ENCODE measurements at places on chromosomes 2 and 18.
A peak's percentile ranks its signal among the peaks of the same experiment; 100 is the strongest.

DNA sequence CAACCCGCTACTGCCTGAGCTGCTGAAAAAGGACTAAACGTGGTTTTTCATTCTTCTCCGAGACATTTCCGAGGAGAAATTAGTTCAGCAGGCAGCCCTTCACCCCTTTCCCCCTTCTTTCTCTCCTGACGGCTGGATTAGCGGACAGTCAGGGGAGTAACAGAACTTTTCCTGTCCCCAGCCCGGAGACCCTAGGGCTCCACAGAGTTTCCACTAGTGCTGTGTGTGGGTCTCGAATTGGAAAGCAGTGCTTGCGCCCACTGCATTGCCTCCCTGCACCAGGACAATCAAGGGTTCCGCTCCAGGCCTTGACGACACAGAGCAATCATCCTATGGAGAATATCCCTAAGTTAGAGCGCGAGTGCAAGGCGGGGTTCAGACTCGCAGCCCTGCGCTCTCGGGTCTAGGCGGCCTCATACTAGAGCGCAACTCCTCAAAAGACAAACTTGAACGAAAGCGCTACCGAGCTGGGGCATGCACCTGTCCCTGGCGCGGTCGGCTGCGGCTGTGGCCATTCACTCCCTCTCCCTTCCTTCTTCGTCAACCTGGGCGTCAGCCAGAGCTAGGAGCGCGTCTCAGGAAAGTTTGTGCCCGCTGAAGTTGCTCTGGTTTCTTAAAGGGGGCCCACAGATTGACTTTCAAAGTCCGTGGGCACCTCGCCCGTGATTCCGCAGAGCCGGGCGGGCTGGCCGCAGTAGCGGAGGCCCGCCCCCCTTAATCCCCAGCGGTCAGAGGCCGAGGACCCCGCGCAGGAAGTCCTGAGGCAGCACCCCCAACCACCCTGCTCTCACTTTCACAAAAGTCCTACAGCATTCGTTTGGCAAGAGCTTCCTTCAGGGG is 801 bp downstream of the OSR1 start:
- peak; percentile 49 for DNase-seq

GRCh38 chr18:22165603-22166068 is 3.8 kb upstream of the GATA6 start:
- DNase-seq = no peak

GRCh38 chr2:128797533-128797932 is 478.9 kb upstream of the HS6ST1 start:
- DNase-seq = no peak

DNA sequence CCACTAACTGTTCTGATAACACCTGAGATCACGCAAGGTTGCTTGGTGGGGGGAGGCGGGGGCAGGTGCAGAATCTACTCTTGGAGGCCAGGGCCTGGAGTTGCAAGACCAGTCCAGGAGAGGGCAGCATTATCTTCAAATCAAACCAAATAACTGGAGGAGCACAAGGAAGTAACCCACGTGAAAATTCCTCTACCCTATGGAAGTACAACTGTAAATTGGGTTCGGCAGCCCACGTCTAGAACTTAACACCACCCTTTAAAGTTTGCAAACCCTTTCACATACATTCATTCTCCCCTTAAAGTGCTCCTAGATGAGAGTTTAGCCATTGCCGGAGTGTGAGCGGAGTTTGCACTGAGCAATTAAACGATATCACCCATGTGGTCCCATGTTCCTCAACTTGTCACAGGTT is 19.6 kb upstream of the CXCR1 start:
- DNase-seq = peak; percentile 57

DNA sequence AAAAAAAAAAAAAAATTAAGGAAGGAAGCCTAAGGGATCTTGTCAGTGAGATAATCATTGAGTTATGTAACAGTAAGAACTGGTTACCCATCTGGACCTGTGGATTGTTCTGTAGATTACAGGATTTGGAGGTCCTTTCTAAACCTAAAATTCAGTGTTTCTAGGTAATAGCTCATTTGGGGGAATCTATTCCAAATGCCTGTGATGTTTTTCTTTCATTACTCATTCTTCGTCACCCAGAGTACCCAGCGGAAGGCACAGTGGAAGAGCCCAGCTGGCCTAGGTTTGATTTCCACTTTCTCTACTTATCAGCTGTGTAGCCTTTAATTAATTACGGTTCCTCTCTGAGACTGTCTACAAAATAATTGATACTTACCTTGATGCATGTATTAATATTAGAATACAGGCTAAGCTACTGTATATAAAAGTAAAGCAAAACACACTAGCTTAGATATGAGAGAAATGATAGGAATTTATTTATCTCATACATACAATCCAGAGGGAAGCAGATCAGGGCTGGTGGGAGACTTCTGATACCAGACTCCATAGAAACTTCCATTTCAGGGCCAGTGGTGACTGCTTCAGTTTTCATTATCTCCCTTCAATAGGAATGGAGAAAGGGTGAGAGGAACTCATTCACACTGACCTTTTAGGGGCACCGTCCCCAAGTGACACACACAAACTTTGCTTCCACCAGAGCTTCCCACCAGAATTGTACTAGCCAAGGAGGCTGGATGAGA is 115.8 kb upstream of the NOSTRIN start:
- no peak for DNase-seq

DNA sequence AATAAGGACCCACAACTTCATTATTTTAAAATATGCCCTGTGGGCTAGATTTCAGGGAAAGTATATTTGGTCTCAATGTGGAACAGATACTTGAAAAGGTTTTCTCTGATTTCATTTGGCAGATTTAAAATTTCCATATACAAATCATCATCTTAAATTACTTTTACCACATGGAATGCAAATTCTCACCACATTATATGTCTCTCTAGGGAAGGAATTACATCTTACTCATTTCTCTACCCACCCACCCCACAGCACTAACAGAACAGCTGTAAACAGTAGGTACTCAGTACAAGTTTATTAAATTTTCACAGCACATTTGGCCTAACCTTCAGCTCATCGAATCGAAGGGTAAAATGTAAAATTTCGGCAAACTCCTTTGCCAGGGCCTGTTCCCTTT is 104.0 kb downstream of the CYRIA start:
- DNase-seq = no peak

DNA sequence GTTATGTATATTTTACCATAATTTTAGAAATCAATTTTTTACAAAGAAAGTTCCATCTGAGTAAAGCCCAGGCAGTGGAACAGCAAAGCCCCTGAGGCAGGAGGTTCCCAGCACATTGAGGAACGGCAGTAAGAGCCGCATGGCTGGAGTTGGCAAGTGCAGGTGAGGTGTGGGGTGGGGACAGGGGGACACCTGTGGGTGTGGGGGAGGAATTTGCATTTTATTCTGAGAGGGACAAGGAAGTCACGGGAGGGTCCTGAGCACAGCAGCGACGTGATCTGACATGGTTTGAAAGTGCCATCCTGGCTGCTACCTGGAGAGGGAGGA is 16.1 kb upstream of the ADI1 start:
- DNase-seq = no peak

- no peak for DNase-seq
These were observed 97.7 kb downstream of the ARHGAP15 start for GRCh38 chr2:143226714-143227541.

DNA sequence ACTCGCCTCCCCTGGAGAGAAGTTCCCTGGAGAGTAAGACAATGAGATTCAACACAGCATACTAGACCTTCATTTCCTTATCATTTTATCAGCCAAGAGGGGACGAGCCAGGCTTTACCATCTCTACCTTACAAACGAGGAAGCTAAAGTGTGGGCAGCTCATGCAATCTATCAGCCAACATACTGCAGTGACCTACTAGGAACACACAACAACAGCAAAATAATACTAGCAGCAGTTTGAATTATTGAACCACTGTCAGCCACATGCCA is 60.0 kb upstream of the TEX51 start:
- no peak for DNase-seq

GRCh38 chr2:54520687-54521086 is 64.6 kb downstream of the SPTBN1 start:
- peak; percentile 86 for DNase-seq

GRCh38 chr2:85924522-85924921 is 35.7 kb upstream of the ST3GAL5 start:
- peak; percentile 73 for DNase-seq

DNA sequence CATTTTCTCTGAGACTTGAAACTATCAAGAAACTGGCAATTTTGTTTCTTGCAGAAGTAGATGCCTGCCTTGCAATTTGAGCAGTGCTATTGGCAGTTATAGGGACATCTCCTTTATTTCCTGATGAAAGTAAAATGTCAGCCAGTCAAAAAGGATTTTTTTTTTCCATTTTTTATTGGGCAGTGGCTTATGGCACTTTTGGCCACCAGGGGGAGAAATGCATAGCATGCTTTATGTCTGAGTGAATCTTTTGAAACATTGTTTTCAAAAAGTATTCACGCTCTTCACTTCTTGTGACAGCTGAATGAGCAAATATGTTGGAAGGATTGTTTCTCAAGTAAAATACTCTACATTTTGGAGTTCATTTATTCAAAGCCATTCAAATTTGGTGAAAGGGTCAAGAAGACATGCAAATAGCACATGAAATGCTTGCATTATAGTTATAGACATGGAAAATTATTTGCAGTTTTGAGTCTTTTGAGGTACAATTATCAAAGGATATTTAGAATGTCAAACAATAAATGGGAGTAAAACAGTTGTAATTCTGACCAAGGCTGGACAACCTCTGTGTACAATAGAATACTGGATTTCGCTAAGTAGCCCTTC is 491.0 kb downstream of the CDH2 start:
- DNase-seq = peak; percentile 26
